Epithelial cell of alveolus of lung (primary cell): ENCODE measurements at places on chromosomes 3 and 15. TPM values are rescaled to one million over a fixed set of nuclear protein-coding genes. Genes with fewer than 3 reads are reported as not detected.

The DUOXA2 gene
- total RNA-seq, result under 0.01 TPM in 1 of 2 replicates, not detected in the other

The POC1A gene
- 4.1 and 8.7 TPM in 2 replicates for total RNA-seq

The GTF2A2 gene
- total RNA-seq, result 35.8 and 36.7 TPM in 2 replicates

The MYZAP gene
- total RNA-seq, result 0.72 and 0.78 TPM in 2 replicates

The UBAP1L gene
- total RNA-seq, result 0.26 and 2.5 TPM in 2 replicates

The CHRM5 gene
- total RNA-seq, result not detected in 2 replicates

The RTP1 gene
- total RNA-seq, result not detected in 2 replicates

The ITPKA gene
- 1.4 and 44.2 TPM in 2 replicates for total RNA-seq

The GOLGB1 gene
- total RNA-seq, result 19.8 and 38.4 TPM in 2 replicates
